H54 (cell line): ENCODE measurements at places on chromosomes 12 and 14.
A peak's percentile ranks its signal among the peaks of the same experiment; 100 is the strongest.

DNA sequence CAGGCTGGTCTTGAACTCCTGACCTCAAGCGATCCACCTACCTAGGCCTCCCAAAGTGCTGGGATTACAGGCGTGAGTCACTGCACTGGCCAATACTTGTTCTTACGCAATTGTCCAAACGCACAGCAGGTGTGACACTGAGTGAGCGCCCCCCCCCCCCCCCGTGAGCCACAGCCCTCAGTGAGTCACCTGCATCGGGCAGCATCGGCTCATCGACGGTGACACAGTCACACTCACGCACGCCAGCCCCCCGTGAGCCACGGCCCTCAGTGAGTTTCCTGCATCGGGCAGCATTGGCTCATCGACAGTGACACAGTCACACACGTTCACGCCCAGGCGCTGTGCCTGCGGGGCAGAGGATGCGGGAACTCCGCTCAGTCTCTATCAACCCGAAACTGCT is 42.5 kb downstream of the GALNT9 start:
- peak; percentile 89 for DNase-seq

GRCh38 chr12:42298887-42299286 is 27.0 kb downstream of the ZCRB1 start:
- no peak for DNase-seq

DNA sequence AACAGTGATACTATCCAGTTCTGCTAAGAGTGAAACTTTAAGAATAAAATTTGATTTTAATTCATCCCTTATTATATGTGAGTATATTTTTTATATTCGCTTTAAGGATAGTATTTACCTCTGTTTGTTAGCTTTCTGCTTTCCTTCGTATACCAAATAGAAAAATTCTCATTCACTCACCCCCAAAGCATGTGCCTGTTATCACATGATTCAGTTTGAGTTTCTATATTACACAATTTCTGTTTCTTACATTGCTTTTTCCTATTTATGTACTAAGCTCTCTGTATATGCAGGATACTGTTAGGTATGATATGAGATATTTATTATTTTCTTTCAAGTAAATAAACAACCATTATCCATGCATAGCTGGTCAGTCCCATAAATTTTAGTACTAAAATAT is 275.2 kb downstream of the FBXL14 start:
- no peak for DNase-seq

DNA sequence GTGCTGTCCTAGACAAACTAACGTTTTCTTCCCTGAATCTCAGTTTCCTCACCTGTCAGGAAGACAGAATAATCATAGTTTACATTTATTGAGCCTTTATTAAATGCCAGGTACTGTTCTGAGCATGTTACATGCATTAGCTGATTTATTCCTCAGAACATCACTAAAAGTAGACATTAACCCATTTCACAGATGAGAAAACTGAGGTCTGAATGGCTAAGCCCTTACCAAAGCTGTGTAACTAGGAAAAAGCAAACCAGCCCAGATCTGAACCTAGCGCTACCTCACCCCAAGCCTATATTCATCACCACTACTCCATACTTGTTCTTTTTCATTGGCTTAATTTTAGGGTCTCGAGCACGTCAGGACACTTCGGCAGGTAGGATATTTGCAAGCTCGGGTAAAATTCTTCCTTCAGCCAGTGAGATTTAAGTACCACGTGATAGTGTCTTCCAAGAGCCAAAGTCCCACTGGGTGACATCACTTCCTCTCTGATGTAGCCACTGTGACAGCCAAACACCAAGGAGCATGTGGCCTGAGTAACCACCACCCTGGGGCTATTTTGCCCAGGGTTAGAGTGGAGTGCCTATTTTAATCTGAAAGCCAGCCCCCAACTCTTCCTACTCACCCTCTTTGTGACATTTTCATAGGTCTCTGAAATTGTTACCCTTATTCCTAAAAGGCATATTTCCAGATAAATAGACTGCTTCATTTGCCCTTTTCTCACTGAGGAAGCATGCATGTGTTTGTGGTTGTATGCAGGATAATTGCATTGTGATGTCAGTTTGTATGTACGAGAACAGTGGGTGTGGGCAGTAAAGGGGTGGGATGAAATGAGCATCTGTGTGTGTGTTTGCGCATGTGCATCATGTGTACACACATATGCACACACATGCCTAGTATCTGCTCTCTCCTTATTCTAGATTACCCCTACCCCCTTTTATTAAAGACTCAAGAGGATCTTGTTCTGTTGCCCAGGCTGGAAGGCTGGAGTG is 62.2 kb upstream of the WSCD2 start:
- DNase-seq: no peak

GRCh38 chr14:81591266-81591665 is 57.6 kb upstream of the SEL1L start:
- no peak for DNase-seq

DNA sequence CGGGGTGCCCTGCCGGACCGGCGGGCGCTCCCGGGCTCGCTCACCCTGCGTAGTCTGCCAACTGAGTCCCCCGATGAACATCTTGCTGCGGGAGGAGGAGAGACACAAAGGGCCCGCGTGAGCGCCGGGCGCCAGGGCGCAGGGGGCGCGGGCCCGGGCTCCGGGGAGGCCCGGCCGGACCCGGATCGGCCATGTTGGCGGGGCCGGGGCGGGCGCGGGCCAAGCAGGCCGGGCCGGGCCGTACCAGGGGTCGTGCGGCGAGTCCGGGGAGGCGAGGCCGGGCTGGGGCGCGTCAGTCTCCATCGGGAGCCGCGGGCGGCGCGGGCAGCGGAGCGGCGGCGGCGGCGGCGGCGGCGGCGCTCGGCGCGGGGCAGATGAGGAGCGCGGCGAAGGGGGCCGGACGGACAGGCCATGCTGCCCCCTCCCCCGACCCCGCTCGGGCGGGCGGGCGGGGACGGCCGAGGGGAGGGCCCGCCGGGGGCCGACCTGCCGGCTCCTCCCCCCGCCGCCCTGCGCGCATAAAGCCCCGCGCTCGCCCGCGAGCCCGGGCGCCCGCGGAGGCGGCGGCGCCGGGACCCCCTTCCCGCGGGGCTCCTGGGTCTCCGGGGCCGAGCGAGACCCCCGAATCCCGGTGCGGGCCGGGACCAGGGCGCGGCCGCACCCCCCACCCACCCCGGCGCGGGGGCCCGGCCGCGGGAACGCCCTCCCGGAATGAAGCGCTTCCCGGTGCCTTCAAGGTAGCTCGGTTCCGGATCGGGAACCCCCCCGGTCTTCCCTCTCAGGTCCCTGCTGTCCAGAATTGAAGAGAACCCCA is at the start of gene MSI1:
MSI1 (minus strand) TSS at position 376 of the 814 bp plus-strand sequence; CDS start at position 303, 73 bp downstream.
- no peak for DNase-seq

DNA sequence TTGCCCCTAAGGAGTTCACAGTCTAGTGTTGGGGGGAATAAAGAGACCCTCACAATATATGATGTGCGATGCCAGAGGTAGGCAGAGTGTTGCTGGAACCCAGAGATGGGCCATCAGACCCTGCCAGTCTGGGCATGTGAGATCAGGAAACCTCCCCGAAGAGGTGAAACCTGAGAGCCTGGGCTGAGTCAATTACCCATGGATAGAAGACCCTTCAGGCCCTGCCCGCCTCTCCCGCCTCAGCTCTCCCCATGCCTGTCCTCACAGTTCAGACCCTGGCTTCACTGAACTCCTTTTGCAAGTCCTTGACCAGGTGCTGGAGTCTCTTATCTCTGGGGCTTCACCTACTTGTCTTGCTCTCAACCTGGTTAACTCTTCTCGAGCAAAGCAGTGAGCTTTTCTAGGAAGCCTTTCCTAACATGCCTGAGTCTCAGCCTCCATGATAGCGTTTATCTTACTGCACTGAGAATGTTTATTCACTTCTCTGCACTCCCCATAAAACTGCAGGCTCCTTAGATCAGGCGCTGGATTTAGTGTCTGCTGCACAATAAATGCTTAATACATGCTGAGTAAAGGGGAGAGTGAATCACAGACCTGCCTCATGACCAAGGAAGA is 19.6 kb downstream of the ALDH1L2 start:
- no peak for DNase-seq

- no peak for DNase-seq
Measured at GRCh38 chr14:52741865-52742264, 11.9 kb downstream of the STYX start.

GRCh38 chr12:94261119-94261518 is 112.7 kb downstream of the PLXNC1 start:
- no peak for DNase-seq

GRCh38 chr12:40947797-40948196 is 240.3 kb upstream of the PDZRN4 start:
- DNase-seq: no peak

DNA sequence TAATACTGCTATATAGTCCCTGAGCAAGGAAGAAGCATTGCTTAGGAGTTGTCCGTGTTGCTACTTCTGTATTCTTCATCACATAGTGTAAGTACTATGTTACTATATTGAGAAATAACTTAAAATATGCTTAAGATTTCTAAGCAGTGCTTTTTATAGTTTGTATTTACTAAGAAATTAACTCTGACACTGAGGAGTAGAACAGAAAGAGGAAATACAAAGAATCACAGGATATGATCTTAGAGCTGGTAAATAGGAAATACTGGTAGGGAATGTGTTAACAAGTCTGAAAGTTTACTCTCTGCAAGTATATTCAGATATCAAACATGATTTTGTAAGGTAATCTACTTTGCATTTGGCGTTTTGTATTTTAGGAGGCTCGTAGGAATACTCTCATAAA is 15.5 kb downstream of the XPOT start:
- DNase-seq: no peak

- no peak for DNase-seq
Measured at GRCh38 chr14:70029296-70030132, 150.3 kb downstream of the SMOC1 start.

DNA sequence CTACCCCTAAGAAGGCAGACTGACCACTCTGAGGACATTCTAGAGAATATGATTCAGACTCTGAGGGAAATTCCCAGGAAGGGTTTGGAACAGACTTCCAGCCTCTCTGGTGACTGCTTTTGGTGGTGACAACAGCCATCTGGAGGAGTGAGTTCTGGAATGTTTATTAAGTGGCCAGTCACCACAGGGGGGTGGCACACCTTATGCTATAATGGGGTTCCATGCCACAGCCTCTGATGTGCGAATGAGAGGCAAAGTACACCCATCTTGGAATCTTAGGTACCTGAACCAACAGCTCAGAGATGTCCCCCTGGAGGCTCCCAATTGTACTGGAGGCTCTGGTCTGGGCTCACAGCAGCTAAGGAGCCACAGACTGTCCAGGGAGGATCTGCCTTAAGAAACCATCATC is 9.5 kb upstream of the TINF2 start:
- DNase-seq: no peak

- DNase-seq: no peak
Measured at GRCh38 chr14:73313151-73313550, 75.8 kb downstream of the PAPLN start.

- DNase-seq: no peak
Measured at GRCh38 chr14:97458661-97459579, 661.7 kb downstream of the VRK1 start.

- peak; percentile 65 for DNase-seq
Measured at GRCh38 chr14:64968651-64969050, 3.5 kb downstream of the RAB15 start.

DNA sequence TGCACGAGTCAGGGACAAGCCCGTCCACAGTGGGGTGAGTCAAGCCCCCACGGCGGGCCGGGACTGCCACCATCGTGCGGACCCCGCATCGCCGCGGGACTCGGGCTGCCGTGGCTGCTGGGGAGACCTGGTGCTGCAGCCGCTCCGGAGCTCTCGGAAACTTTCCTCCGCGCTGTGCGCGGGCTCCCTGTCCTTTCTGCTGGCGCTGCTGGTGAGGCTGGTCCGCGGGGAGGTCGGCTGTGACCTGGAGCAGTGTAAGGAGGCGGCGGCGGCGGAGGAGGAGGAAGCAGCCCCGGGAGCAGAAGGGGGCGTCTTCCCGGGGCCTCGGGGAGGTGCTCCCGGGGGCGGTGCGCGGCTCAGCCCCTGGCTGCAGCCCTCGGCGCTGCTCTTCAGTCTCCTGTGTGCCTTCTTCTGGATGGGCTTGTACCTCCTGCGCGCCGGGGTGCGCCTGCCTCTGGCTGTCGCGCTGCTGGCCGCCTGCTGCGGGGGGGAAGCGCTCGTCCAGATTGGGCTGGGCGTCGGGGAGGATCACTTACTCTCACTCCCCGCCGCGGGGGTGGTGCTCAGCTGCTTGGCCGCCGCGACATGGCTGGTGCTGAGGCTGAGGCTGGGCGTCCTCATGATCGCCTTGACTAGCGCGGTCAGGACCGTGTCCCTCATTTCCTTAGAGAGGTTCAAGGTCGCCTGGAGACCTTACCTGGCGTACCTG is 1.1 kb downstream of the PDE3A start:
- no peak for DNase-seq

- DNase-seq: no peak
Measured at GRCh38 chr12:88310069-88310468, 168.0 kb downstream of the TMTC3 start.
